AG09319 (cell line): ENCODE measurements at places on chromosomes 1 and 21.

- DNase-seq, result no peak
Measured at GRCh38 chr1:240524356-240525069, 87.4 kb downstream of the GREM2 start.

DNA sequence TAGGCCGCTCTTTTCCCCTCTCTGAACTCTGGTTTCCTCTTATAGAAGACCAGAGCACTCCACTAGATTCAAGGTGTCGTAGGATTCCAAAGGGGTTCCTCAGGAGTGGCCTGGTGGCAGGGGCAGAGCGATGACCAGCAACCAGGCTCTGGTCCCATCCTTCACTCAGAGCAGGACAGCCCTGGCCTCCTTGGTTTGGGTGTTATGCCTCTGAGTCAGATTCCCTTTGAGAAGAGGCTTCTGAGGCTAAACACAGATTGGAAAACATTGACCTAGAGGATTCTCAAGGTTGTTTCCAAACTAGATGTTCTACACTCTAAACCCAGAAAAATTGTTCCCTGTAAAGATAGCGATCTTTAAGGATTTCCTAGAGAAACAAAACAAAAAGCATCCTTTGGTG, 49.8 kb upstream of the IKBKE start:
- no peak for DNase-seq

- no peak for DNase-seq
Measured at GRCh38 chr1:174114106-174114505, 45.2 kb upstream of the RABGAP1L start.

GRCh38 chr1:209875515-209875914, 47.7 kb downstream of the UTP25 start:
- no peak for DNase-seq

DNA sequence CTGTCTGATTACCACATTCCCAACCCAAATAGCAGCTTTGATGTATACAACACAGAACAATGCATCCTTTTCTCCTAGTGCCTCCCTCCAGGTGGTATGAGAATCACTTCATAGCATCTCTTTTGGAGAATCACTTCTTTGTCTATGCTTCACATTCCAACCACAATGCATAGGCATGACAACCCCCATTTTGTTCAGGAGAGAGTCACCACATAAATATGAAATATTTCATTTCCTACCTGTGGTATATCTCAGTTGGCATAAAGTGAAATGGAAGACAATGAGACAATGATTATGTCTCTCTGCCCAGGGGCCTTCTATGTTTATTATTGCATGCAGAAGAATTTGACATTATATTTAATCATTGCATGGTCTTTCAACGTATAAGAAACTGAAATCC, 112.2 kb downstream of the BRINP2 start:
- DNase-seq, result no peak

DNA sequence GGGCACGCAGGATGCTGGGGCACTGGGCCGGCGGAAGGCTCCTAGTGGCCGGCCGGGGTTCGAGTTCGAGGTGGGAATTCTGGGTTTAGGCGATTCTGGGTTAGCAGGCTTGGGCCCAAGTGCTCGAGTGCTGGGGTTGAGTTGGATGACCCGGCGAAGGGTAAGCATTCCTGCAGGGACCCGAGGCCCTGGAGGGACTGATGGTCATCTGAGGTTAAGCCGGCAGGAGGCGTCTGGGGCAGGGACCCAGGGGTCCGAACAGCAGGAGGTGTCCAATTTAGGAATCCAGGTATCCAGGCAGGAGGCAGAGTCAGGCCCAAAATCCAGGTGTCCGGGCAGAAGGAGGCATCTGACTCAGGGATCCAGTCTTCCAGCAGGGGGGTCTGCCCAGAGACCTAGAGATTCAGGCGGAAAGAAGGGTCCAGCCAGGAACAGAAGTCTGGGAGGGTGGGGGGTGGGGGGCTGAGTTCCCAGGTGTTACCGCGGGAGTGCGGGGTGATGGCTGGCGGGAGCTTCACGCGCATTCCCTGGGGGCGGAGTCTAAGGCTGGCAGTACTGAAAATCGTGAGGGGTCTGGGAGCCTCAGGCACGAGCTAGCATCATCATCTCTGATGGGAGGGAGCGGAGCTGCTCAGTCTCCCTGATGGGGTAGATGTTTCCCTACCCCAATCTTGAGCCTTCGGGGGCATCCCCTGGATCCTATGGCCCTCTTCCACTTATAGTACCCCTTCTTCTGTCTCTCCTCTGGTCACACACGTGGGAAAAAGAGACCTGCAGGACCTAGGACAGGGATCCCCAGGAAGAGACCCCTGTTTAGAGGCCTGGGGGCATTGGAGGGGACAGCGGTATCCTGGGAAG, 585 bp downstream of the GPR3 start:
- DNase-seq, result no peak

DNA sequence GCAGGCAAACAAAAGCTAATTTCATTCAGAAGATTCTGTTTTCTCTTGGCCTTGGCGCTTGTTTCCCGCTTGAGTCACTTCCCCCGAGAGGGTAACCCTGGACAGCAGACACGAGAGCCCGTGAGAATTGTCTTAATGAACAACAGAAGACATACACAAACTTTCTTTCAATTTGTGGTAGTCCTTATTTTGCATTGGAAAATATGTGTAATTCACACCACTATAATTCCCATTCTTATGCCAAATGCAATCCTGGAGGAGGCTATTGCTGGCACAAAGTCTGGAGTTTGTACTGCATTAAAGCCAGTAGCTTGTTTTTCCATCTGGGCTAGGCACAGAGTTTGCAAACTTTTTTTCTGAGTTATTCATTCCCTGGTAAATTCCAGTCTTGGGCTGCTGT, 109.8 kb upstream of the IVNS1ABP start:
- DNase-seq, result peak; percentile 67

DNA sequence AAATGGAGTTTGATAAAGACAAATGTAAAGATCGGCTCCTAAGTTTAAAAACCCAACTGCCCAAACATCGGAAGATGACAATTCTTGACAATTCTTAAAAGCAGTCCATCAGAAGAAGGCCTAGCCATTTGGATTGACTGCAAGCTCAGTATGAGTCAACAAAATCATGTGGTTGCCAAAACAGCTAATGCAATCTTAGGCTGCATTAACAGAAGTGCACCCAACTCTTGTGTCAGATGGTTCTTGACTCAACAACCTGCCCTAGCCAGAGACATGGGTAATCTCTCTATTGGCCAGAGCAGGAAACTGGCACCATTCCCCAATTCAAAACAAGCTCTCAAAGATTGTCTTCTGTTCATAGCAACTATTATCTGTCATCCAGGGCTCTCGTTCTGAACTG, 9.9 kb upstream of the NCF2 start:
- peak; percentile 52 for DNase-seq

- DNase-seq, result no peak
Measured at GRCh38 chr1:25989440-25990234, 8.2 kb downstream of the PAFAH2 start.

GRCh38 chr1:8814865-8815264, 2.6 kb downstream of the RERE start:
- no peak for DNase-seq

DNA sequence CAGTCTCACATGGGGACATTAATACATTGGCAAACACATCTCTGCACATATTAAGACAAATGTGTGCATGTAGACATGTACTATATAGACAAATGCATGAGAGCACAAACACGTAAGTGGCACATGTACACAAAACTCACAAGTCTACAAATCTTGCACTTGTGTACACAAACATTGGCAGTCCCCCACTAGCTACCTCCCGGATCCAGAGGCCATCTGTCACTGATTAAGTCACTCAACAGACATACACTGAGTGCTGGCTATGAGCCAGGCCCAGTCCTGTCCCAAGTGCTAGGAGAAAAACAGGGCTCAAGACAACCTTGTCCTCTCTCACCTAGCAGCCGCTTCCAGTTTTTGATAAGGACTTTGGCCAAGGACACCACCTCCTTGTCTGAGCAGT, 7.0 kb downstream of the TCEA3 start:
- DNase-seq, result no peak

DNA sequence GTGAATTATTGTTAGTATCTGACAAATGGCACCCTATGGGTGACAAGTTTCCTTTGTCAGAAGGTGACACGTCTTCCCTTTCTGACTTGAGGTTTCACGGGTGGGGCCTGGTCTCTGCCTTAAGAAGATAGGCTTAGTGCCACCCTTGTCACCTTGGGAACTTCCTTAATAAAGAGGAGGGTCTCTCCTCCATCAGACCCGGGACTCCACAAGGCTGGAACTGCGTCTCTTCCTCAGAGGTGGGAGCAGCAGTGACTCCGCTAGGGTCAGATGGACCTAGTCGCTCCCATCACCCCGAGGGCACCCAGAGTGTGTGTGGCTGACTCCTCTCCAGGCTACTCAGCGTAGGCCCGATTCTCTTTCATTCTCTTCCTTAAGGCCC, 774 bp upstream of the WDTC1 start:
- no peak for DNase-seq

GRCh38 chr1:177631770-177632169, 338.1 kb downstream of the SEC16B start:
- DNase-seq, result no peak

- no peak for DNase-seq
Measured at GRCh38 chr1:164624400-164624799, 65.4 kb downstream of the PBX1 start.

- no peak for DNase-seq
Measured at GRCh38 chr1:29417147-29417858, 181.0 kb downstream of the PTPRU start.

GRCh38 chr1:173301507-173301906, 94.4 kb upstream of the TNFSF4 start:
- DNase-seq, result no peak

DNA sequence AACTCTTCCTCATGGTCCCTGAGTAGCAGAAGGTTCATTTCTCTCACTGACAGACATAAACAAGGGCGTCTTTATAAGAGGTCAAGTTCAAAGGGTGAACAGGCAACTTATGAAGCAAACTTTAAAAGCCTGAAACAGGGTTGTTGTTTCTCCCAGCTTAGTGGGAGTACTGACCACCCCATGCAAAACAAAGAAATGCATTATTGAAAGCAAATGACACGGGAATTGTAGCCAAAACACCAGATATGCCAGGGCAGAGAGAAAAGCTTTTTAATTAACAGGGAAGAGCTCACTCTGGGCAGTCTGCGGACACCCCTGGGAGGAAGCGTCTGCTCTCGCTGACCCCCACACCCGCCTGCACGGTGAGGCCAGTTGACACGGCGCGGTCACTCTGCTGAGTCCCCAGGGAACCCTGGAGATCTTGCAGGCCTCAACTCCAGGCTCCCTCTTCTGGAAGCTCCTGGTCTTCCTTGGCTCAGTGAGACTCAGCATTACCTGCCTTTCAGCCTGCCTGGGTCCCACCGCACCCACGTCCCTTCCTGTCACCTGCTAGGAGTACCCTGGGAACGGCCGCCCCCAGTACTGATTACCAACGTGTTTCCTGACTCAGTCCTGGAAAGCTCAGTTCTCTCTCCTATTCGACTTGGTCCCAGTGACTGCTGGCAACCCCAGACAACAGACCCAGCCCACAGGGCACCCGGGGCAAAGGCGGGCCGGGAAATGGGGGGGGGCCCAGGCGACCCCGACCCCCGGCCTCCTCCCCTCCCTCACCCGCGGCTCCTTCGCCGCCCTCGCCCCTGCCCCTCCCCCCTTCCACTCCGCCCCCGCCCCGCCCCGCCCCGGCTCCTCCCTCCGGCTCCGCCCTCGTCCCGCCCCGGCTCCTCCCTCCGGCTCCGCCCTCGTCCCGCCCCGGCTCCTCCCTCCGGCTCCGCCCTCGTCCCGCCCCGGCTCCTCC, 972 bp downstream of the CFAP410 start:
- no peak for DNase-seq

- DNase-seq, result no peak
Measured at GRCh38 chr1:18803851-18804250, 55.6 kb downstream of the TAS1R2 start.

DNA sequence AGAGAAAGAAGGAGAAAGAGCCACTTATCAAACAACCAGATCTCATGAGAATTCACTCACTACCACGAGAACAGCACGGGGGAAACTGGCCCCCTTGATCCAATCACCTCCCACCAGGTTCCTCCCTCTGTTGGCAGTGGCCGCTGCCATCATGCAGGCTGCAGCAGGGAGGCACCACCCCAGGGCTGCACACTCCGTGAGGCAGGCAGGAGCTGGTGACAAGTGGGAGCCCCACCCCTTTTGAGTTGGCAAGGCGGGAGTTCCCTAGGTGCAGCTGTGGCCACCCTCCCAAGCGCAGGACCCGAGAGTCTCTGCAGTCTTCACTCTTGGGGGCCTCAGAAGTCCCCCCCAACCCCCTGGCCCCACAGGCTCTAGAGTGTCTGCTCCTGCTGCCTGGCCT, 83.9 kb upstream of the GJB5 start:
- no peak for DNase-seq

GRCh38 chr21:32333953-32334673, 35.5 kb downstream of the MRAP start:
- no peak for DNase-seq

DNA sequence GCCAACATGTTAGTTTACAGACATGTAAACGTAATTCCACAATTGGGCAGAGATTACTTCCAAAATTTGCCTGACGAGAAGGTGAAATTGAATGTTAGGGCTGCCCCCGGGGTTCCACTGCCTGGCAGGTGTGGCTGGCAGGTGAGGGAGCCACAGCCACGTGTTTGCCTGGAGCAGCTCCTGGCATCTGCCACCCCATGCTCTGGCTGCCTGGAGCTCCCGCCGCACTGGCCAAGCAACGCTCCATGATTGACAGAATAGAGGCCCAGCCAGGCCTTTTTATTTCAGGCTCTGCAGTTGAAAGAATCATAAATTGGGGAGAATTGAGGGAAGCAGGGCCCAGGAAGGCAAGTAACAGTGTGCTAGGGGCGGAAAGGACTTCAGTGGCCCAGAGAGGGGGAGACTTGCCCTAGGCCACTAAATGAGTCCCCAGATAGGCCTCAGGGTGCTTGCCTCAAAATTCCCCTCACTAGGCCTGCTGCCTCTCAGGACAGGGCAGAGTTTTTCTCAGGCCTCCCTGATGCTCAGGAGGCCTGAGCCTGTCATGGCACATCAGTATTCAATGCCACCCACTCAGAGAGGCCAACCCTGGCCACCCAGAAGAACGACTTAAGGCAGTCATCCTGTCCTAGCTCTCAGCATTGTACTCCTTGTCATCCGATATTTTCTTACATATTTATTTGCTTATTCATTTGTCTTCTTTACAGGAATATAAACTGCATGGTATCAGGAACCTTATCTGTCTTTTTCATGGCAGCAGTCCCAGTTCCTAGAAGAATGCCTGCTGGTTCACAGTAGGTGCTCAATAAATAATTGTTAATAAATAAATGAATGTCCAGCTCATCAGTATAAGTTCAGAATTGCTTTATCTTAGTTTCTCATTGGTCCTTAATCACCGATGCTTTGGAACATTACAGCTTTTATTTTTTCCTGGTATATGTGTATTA, 16.6 kb upstream of the S1PR1 start:
- DNase-seq, result no peak

DNA sequence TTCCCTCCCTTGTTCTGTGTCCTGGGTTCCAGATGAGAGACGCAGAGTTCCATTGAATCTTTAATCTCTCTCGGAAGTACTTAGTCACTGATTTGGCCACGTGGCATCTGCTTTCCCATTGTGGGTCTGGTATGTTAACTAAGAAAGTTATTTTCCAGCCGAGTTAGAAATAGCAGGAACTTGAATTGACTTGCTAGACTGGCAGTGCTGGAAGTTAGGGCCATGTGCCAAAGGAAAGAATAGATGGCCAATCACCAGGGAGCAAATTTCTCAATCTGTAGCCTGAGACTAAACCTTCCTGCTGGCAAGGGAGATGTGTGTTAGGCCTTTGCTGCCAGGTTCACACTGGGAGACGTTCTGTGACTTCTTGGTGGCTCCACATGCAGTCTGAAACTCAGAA, 24.2 kb upstream of the SLFNL1 start:
- peak; percentile 59 for DNase-seq
